ENCODE measurements at places on chromosomes 6 and 20.

GRCh38 chr20:53940360-53940702 lies 130.1 kb downstream of the BCAS1 start:
- DNase-seq = no peak

DNA sequence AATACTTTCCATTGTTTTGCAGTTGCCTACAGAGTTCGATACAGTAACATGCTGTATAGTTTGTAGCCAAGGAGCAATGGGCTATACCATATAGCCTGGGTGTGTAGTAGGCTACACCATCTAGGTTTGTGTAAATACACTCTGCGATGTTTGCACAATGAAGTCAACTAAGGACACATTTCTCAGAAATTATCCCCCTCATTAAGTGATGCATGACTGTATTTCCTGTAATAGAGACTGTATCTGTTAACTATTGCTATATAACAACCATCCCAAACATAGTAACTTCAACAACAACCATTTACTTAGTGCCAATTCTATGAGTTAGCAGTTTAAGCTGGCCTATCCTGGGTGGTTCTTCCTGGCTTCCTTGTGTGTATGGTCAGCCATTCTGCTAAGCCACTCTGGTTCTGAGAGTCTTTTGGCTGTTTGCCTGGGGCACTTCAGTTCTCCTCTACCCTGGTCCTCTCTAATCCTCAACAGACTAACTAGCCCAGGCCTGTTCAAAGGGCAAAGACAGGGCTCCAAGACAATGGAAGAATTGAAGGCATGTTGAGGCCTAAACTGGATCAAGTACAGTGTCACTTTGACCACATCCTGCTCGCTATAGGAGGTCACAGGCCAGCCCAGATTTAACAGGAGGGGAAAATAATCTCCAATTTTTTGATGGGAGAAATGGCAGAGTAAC lies 124.0 kb downstream of the PLCB1 start:
- DNase-seq = peak; percentile 8

- DNase-seq = peak; percentile 29
Measured at GRCh38 chr6:142357879-142358278, 56.1 kb downstream of the ADGRG6 start.

- no peak for DNase-seq
Measured at GRCh38 chr20:37480919-37481318, 40.1 kb upstream of the NNAT start.

- DNase-seq = no peak
Measured at GRCh38 chr6:38054527-38055202, 235.1 kb downstream of the ZFAND3 start.

- no peak for DNase-seq
Measured at GRCh38 chr20:20018366-20018765, 1.2 kb downstream of the NAA20 start.

DNA sequence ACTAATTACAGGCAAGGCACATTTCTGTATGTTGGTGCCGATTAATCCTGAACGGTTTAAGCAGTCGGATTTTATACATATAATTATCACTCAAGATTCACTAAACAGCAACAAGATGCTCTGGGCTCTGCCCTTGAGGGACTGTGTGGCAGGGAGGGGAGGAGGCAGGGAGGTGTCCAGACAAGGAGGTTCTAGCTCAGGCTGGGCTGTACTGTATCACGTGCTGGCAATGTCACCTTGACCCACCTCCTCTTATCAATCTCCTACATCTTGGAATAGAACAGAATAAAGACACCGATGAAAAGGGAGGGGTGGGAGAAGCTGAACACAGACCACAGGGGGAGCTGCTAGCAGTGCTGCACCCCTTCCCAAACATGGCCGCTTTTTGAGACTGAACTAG lies 65.7 kb downstream of the LRFN2 start:
- DNase-seq = no peak

- no peak for DNase-seq
Measured at GRCh38 chr20:48456366-48457192, 371.2 kb downstream of the PREX1 start.

DNA sequence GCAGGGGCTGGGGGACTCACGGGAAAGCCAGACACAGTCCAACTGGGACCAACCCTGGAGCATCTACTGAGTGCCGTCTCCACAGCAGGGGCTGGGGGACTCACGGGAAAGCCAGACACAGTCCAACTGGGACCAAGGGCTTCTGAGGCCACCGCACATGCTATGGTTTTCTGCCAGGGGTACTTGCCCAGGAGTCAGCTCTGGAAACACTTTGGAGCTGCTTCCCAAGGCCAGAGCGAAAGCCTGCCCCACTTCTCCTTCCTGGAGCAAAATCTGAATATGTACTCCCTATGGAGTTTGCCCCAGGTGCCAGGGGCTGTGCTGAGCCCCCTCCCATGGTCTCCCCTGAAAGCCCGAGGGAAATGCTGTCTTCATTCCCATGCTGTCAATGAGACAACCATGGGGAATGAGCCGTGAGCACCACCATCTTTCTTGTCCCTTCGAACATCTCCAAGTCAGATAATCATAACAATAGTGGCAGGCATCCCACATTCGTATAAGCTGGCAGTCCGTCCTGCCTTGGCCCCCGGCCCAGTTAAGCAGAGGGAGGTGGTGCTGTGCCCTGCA lies 18.5 kb downstream of the PCK1 start:
- DNase-seq = no peak

GRCh38 chr6:95128947-95129346 lies 448.4 kb upstream of the MANEA start:
- no peak for DNase-seq

DNA sequence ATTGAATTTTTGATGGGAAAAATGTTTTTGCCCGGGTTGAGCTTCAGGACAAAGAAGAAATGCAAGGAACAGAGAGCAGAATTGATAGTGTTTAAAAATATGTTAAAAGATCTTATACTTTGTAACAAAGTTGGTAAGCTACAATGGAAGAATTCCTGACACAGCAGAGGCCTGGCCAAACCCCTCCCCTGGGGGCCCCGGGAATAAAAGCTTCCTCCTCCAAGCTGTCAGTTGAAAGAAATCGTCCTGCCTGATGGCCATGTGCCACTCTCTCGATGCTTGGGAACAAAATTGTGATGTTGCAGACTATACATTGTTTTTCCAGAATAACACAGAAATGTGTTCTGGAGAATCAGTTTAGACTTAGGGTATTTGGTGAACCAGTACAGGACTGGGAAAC lies 14.2 kb upstream of the TOX2 start:
- peak; percentile 73 for DNase-seq

GRCh38 chr20:54140486-54140885 lies 33.3 kb downstream of the CYP24A1 start:
- no peak for DNase-seq

DNA sequence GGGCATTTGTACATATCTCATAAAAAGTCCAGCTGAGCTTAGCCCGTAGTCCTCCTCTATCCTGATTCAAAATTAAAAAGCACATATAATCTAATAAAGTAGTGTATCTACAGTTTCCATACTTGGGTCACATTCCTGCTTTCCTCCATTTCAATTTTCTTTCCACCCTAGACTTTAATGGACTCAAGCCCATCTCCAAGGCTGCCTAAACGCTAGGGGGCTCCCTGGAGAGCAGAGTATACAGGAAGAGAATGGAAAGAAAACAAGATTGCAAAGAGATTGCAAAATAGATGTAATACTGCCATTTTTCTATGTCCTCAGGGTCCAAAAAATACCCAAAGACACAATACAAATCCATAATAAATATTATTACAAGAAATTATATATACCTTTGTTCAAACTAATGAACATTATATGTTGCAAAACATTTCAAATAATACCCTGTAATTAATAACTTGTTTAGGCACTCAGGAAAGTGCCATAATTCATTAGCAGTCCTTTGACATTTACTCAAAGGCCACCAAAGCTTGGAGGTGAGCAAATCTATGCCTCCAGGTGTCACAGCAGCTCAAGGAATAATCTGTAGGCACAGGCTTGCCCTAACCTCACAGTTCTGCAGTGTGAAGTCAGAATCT lies 2.4 kb upstream of the MCM3 start:
- peak; percentile 83 for DNase-seq

DNA sequence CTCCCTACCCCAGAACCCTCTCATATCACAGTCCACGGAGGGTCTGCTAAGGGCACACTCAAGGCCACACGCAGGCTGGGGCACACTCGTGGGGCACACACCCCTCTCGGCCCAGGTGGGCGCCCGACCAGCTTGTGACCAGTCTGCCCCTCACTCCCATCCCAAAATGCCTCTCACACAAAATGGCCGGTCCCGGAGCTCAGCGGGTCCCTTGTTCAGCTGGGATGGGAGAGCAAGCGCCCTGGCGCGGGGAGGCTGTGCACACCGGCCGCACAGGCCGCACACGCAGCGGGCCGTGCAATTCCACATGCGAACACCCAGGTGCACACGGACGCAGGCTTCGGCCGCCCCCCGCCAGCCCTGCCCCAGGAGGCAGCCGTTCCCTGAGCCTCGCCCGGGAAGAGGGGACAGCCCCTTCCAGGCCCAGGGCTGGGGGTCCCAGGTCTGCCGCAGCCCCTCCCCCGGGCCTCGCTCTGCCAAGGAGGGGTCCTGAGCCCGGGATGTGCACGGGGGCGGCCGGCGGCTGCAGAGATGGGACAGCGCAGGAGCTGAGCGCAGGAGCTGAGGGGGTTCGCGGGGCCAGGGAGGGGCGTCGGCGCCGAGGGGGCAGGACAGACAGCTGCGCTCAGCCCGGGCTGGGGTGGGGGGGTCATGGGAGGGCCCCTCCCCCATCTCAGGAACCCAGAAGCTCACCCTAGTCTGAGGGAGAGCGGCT lies 1.3 kb downstream of the KCNQ2 start:
- no peak for DNase-seq

- no peak for DNase-seq
Measured at GRCh38 chr6:39948199-39948791, 14.0 kb upstream of the MOCS1 start.

- DNase-seq = no peak
Measured at GRCh38 chr20:58626051-58626450, 25.0 kb upstream of the STX16 start.

- peak; percentile 84 for DNase-seq
Measured at GRCh38 chr6:36851149-36851614, 11.9 kb upstream of the CPNE5 start.

- no peak for DNase-seq
Measured at GRCh38 chr20:57999465-58000111, 228.9 kb downstream of the ANKRD60 start.

DNA sequence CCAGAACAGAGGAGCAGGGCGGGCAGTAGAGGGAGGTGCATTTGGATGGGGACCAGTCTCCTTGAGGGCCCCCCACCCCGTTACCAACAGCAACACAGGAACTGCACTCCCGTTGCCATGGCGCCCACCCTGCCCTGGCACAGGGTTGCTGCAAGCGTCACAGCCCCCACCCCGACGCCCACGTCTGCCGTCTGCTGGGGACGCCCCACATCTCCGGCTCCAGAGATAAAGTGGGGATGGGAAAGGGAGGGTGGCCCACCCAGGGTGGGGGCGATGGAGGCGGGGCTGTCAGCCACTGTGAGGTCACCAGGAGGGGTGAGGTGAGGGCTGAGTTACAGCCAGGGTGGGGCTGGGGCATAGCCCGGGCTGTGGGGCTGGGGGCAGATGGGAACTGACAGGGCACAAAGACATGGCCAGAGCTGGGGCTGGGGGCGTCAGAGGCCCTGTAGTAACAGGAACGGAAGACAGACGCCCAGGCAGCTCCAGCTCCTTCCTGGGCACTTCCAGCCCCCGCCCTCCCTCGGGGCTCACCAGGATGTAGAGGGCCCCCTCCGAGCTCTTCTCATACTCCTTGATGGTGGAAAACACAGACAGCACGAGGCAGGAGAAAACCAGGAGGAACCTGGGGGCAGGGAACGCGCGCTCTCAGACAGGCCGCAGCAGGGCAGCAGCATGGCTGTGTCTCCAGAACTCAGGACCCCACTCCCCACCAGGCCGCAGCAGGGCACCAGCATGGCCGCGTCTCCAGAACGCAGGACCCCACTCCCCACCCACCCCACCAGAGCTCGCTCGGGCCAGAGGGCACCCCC lies 26.0 kb downstream of the KCNQ2 start:
- no peak for DNase-seq

DNA sequence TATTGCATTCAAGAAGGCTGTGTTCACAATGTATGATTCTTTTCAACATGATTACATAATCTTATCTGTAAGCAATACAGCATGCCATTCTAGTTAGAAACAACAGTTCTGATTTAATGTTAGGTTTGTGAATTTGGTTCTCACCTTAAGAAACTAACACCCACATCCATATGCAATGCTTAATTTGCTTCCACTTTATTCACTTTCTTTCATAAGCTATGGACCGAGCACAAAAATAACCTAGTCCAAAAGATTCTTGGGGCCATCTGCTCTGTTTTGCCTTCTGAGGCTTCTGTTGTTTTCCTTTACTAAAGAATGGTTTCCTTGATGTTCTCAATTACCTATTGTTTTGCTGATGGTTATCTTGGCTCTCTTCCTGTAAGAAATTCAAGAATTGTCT lies 258.2 kb downstream of the EYS start:
- no peak for DNase-seq

- peak; percentile 18 for DNase-seq
Measured at GRCh38 chr6:5851261-5851757, 155.4 kb downstream of the NRN1 start.

DNA sequence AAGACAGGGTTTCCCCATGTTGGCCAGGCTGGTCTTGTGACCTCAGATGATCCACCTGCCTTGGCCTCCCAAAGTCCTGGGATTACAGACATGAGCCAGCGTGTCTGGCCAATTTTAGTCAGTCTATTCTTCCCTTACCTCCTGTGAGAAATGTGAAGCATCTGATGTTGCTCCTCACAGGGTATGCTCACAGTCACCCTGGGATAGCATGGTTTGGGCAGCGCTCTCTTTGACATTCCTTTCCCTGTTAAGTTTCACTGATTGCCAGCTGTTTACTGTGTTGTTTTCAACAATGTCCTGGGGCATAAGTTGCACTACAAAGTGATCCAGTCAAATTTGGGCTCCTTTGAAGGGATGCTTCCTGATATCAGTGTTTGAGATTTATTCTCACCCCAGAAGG lies 13.1 kb downstream of the CDC5L start:
- DNase-seq = no peak

DNA sequence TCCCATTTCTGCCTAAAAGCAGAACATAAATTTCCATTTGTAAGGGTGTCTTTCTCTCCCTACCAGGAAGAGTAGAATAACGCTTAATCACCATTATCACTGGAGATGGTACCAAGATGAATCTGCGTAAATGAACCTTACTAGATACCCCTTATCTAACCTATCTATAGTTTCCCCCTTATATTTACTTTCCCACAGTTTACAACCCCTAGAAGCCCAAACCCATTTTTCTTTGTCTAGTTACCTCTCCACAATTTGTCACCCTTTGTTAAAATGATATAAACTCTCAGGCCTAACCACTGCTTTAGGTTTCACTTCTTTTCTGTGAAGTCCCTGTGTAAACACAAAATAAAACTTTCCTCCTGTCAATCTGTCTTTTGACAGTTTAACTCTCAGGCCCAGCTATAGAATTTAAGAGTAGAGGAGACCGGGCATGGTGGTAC lies 45.5 kb downstream of the PCNA start:
- DNase-seq = no peak

- no peak for DNase-seq
Measured at GRCh38 chr6:22926790-22927354, 357.5 kb downstream of the HDGFL1 start.
